ENCODE measurements at places on chromosomes 12 and 14.

DNA sequence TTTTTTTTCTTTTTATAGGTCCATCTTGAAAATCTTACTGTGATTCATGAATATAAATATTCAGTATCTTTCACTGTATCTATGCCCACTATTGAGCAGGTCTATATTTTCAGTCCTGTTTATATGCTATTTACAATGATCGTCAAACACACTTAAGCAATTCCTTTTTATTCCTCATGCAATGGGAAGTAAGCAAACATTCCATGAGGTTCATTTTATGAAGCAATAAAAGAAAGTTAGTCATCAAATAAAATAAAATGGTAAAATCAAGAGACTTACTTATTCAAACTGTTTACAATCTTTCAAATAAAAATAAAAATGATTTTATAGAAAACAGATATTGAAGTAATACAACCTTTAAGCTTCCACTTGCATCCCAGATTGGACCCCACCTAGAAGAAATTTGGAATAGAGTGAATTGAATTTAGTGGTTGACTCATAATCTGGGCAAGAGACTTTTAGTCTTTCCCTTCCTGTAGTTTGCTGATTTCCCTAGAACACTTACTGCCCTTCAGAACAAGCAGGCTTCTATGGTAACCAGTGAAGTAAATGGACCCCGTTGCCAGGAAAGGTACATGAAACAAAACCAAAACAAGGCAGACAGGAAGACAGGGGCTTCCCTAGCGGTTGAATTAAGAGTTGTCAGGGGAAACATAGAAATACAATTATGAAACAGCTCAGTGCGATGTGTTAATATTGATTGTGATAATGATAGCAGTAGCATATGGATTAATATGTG is 241.0 kb upstream of the ATP2B1 start:
- peak; percentile 32 for DNase-seq

GRCh38 chr12:6764011-6764828 is 1.9 kb upstream of the PTMS start:
- DNase-seq: peak; percentile 98

DNA sequence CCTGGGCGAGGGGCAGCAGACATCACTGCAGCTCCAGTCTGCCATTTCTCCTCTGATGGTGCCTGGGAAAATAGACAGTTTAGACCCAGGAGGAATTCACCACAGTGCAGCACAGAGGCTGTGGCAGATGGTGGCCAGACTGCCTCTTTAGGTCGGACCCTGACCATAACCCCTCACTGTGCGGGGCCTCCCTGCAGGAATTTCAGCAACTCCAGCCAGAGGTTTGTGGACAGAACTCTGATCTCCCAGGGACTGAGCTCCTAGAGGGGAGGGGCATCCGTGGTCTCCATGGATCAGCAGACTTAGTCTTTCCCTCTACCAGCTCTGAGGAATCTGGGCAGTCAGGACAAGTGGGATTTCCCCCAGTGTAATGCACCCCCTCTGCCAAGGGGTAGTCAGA is 106.5 kb downstream of the ZC3H14 start:
- no peak for DNase-seq

DNA sequence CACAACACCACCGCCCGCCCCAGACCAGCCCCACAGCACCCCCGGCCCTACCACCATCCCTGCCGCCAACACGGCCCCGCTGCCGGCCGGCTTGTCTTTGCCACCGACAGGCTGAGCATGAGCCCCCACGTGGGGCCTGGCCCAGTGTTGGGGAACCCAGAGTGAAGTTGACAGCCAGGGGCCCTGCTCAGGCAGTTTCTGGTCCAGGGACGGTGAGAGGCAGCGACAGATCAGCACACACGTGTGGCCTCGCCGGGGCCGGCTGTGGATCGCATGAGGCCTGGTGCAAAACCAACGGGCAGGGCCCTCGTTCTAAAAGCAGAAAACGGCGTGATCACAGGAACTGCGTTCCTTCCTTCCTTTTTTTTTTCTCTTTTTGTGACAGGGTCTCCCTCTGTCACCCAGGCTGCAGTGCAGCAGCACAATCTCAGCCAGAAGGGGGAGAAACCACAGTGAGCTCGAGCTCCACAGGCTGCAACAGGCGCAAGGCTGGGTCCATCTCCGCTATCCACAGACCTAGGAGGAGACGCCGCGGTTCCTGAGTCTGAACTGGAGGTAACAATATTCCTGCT is 50.5 kb upstream of the FBRSL1 start:
- DNase-seq: no peak

- DNase-seq: no peak
Observed at GRCh38 chr14:106879241-106879640, 1352.9 kb downstream of the TMEM121 start.

DNA sequence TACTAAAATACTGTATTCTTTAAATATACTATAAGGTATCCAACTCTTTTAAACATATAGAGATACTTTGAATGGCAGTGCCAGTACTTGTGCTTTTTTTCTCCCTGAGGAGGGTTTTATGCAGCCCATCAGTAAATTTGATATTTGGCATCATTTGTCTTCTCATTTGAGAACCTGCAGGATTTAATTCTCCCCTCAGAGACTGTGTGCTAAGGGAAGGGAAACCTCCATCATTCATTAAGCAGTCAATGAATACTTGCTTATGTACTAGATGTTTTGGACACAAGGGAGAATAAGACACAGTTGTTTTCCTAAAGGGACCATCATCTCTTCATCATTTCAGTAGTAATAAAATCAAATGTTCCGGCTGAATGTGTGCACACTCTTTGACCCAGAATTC is 40.8 kb downstream of the FRS2 start:
- DNase-seq: no peak

GRCh38 chr14:61761557-61761956 is 663 bp upstream of the SNAPC1 start:
- no peak for DNase-seq

GRCh38 chr12:54172168-54172567 is 16.6 kb downstream of the SMUG1 start:
- DNase-seq: no peak

DNA sequence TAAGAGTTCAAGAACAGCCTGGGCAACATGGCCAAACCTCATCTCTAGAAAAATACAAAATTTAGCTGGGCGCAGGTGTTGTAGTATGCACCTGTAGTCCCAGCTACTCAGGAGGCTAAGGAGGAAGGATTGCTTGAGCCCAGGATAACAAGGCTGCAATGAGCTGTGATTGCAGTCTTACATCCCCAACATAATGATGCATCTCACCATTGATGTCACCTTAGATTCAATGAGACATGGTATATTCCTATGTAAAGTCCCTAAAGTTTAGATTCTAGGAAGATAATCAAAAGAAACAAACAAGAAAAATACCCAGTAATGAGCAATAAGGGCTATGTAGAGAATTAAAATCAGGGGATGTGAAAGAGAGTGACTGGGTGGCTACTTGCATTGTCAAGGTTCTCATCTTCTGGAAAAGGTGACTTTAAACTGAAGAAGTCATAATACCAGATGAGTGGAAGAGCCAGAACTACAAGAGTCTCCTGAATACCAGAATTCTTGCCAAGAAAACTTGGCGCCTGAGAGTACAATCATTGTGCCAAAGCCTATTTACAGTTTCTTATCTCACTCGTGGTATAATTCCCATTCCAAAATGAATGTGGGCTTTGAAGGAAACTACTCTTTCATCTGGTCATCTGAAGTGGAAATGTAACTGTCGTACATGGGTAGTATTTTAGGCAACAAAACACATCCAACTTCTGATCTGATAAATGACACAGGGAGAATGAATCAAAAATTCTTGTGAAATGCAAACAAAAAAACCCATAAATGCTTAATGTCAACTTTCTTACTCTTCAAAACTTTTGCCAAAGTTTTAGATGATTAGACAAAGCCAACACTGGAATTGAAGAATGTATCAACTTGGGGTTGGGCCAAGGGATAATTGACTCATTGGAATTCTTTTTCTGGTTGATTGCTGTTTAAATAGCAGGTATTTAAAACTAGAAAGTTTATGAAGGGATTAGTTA is 81.1 kb upstream of the ST8SIA1 start:
- DNase-seq: peak; percentile 52

DNA sequence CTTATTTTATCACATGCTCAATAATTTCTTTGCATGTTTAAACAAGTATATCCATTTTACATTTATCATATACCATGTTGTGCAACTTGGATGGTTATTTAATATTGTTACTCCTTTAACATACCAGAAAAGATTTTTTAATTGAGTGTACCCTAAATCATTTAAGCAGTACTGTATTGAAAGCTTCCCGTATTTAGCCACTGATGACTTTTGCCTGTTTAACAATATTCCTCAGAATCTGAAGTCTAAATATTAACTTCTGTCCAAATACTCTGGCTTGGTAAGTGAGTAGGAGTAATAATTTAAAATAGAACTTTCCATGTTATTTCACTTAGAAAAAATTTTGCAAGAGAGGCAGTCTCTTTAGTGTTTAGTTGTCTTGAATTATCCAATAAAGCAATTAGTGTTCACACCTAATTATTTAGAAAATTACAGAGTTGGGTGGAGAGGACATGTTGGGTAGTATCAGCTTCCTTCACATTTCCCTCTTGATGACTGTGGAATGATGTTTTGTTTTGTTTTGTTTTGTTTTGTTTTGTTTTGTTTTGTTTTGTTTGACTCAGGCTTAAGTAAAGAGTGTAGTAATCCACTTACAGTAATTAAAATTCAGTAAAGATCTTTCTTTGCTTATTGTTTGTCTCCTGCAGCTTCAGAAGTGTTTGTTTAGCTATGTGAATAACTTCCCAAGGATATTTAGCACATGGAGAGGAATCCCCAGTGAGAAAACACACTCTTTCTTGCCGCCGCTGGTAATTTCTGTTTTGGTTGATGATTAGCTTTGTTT is 59.5 kb downstream of the DAAM1 start:
- DNase-seq: no peak

- no peak for DNase-seq
Observed at GRCh38 chr12:46370380-46370734, 2.2 kb downstream of the SLC38A2 start.

- no peak for DNase-seq
Observed at GRCh38 chr14:36525746-36526099, 5.7 kb upstream of the NKX2-1 start.

- DNase-seq: no peak
Observed at GRCh38 chr14:46717211-46717610, 65.6 kb upstream of the RPL10L start.

GRCh38 chr12:5395443-5396271 is 36.3 kb upstream of the NTF3 start:
- DNase-seq: no peak

GRCh38 chr12:55955344-55955743 is 10.5 kb downstream of the PMEL start:
- DNase-seq: no peak

GRCh38 chr12:55997535-55997859 is 421 bp downstream of the SUOX start:
- no peak for DNase-seq

DNA sequence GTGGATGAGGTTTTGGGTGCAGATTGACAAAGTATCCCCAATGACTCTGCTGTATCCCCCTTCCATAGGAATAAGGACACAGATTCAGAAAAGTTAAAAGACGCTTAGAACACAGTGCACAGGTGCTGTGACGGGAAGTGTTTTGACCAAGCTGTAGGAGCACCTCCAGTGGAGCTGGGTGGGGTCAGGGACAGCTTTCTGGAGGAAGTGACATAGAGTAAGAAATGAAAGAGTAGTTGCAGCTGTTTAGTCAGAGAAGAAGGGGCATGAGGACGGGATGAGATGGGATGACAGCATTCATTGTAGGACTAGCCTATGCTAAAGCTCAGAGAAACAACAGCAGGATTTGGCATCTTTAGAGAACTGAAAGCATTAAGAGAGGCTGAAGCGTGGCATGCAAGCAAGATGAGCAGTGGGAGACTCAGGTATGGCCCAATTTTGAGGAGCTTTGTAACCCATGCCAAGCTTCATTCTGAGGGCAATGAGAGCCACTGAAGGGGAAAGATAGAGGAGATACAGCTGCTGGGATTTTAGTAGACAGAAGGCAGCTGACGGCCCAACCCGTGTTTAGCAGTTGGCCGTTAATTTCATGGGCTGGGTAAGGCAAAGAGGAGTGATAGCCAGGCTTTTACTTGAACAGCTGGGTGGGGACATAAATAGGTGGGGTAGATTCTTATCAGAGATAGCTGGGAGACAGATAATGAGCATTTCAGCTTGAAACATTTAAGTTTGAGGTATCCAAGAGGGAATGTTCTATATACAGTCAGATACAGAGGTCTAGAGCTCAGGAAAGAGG is 131.8 kb upstream of the KRAS start:
- no peak for DNase-seq

- no peak for DNase-seq
Observed at GRCh38 chr14:96698960-96699539, 98.1 kb upstream of the VRK1 start.

GRCh38 chr12:108080363-108080762 is 48.7 kb upstream of the WSCD2 start:
- no peak for DNase-seq

- DNase-seq: no peak
Observed at GRCh38 chr12:115870021-115870420, 407.5 kb downstream of the MED13L start.

DNA sequence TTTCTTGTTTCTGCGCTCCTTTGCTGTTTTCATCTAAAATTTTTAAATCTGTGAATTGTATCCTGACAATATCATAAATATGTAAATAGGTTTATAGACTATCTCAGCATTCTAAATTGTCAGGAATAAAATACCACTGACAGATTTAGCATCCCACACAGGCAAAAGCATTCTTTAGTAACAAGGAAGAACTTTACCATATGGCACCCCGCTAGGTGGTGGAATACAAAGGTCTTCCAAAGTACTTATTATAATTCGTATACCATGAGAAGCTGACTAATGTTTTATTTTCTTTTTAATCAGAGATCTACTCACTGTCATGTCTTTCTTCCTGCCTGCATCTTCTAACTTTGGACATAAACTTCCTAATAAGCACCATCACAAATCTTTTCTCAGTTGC is 328.8 kb upstream of the NOVA1 start:
- DNase-seq: no peak

GRCh38 chr14:100098171-100098570 is 32.9 kb downstream of the EVL start:
- DNase-seq: no peak

DNA sequence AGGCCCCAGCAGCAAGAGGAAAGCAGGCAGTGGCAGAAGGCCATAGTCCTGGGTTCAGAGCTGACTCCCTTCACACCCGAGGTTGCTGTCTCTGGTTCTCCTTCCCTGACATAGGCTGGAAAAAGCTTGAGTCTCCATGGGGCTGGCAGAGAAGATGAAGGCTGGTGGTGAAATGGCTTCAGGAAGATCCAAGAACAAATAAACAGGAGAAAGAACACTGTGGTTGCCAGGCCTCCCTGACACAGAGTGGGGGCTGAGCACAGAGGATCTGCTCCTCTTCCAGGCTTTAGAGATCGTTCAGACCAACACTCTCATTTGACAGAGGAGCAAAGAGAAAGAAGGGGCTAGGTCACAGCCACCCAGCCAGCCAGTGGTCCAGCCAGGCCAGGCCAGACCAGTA is 14.3 kb downstream of the HDAC7 start:
- DNase-seq: peak; percentile 30

- DNase-seq: no peak
Observed at GRCh38 chr12:101763246-101763931, 24.1 kb upstream of the SYCP3 start.

- no peak for DNase-seq
Observed at GRCh38 chr12:101086490-101087135, 123.4 kb downstream of the SLC5A8 start.

GRCh38 chr14:75522224-75522982 is at the start of gene BATF:
TSS of gene BATF (plus strand) at chr14:75522469. CDS start at chr14:75522683, 214 bp downstream.
- DNase-seq: no peak

GRCh38 chr14:95515080-95515489 is 1.4 kb downstream of the SYNE3 start:
- DNase-seq: peak; percentile 74

Data from MG63 (cell line).